ENCODE measurements at places on chromosomes 5 and 9.
A peak's percentile ranks its signal among the peaks of the same experiment; 100 is the strongest.

- peak; percentile 58 for DNase-seq
Measured at GRCh38 chr9:128921881-128922763, 1.3 kb downstream of the PHYHD1 start.

- no peak for DNase-seq
Measured at GRCh38 chr9:128899566-128900322, 17.8 kb downstream of the LRRC8A start.

GRCh38 chr9:136544548-136544963 is 1.3 kb downstream of the NOTCH1 start:
- DNase-seq, result peak; percentile 78

GRCh38 chr5:14250084-14250695 is 107.0 kb downstream of the TRIO start:
- DNase-seq, result peak; percentile 66

GRCh38 chr5:4847766-4848165 is 292.4 kb upstream of the ADAMTS16 start:
- no peak for DNase-seq

- peak; percentile 22 for DNase-seq
Measured at GRCh38 chr5:68479524-68479923, 264.0 kb downstream of the PIK3R1 start.

- DNase-seq, result no peak
Measured at GRCh38 chr5:160356550-160357347, 13.7 kb downstream of the C1QTNF2 start.

DNA sequence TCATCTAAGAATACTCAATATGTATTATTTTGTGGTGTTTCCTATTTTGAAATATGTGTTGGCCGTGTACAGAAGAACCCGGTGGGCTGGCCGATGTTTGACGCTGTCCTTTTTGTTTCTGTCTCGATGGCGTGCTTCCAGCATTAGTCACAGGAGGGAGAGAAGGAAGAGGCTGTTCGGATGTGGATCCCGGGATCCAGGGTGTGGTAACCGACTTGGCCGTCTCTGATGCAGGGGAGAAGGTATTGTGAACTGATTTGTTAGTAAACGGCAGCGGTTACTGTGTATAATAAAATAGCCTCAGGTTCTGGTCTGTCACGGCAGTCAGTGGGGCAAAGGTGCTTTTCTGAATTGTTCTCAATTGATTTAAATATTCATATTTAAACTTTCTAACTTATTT is 275.0 kb downstream of the ARHGEF28 start:
- DNase-seq, result peak; percentile 34

GRCh38 chr5:135995976-135996375 is 32.8 kb upstream of the TGFBI start:
- no peak for DNase-seq

DNA sequence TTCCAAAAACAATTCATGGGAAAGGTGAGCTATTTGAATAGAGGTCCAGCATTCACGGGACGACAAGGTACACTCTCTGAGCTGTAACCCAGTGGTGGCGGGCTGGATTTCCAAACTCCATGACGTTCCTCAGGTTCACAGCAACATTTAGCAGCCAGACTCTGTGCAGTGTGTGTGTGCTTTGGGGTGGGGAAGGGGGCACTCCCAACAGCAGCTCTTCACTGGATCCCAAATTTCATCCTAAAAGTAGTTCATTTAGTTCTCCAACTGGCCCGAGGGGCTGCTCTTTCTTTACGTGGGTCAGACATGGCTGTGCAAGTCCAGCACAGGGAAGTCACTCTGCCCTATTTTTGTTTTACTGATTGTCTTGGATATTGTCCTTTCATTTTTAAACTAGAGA is 98.0 kb upstream of the IRX2 start:
- DNase-seq, result no peak

DNA sequence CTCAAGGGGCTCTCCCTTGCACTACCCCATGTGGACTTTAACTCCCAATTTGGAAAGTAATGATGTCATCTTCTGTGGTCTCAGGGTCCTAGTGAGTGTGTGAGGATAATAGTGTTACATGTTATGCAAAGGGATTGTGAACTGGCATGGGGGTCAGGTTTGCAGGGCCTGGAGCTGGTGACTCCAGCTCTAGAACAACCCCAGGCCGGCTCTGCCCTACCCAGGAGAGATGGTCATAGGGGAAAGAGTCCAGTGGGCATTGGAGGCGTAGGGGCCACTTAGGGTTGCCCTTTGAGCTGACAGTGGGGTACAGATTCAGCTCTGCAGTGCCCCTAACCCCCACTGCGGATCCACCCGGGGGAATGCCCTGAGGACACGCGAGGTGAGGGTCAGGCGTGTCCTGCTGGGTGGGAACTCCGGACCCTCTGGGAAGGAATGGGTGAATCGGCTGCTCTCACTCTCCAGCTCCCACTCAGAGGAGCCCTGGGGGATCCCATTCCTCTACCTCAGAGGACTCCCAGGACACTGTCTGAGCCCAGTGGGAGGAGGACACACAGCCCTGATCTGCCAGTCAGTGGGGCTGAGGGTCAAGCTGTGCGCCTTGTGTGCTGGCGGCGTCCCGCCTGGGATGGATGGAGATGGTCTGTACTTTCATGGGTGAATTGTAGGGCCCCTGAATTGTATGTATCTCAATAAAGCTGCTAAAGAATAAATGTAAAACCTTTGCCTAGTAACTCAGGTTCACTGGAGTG is 2.5 kb upstream of the NKD2 start:
- DNase-seq, result peak; percentile 12

DNA sequence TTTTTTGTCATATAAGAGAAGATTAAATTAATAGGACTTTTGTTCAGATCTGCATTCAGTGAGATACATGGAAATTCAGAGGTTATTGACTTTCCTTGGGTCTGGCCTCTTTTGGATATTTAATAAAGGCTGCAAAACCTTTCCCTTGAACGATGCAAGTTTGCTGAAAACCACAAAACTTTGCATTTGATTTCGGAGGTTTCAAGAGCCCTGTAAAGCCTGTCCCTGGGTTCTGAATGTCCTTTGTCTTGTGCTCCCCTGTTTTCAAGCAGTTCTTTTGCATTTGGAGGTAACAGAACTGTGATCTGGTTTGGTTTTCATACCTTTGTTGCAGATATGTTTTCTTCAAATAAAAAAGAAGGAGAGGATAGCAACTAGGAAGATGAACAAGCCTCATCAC is 188.1 kb upstream of the DMRT1 start:
- no peak for DNase-seq

DNA sequence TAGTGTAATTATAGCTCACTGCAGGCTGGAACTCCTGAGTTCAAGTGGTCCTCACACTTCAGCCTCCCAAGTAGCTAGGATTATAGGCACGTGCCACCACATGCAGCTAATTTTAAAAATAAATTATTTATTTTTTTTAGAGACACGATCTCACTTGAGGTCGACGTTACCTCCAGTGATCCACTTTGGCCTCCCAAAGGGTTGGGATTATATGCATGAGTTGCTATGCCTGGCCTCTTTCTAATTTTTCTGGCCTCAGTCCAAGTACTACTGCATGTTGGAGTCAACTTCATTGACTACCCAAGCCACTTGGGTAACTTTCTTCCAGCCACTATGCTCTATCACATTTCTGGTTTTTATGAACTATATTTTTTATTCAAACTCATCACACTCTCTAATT is 148.3 kb downstream of the EFNA5 start:
- no peak for DNase-seq

DNA sequence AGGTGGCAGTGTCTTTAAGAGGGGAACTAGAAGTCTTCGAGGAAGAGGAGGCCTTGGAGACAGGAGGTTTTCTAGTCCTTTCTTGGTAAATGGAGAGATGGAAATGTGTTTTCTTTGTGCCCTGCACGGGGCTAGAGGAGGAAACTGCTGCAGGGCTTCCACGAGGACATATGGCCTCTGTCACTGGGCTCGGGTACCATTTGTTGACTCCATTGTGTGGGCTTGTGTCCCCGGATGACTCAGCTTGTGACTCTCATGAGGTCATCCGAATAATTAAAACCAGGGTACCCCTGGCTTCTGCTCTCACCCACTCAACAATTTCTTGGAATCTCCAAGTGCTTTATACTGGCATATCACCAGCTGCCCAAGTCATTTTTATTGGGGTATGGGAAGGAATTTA is 261.7 kb downstream of the KIF4B start:
- DNase-seq, result no peak

DNA sequence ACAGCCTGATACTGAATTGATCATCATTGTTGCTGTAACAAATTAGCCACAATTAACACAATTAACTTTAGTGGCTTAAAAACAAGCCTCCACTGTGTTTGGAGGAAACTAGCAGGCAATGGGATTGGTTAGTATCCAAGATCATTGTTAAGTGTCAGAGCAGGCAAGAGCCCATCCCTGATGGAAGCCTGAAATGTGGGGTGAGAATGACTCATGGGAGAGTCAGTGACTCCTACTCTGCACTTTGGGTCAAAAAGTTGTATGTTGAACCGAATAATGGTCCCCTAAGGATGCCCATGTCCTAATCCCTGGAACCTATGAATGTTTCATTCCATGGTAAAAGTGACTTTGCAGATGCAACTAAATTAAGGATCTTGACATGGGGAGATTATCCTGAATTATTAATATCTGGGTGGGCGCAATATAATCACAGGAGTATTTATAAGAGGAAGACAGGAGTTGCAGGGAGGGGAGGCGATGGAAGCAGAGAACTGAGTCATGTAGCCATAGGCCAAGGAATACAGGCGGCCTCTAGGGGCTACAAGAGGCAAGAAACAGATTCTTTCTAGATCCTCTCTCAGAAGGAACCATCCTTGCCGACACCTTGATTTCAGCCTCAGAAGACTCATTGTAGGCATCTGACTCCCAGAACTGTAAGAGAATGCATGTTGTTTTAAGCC is 28.8 kb downstream of the ALG2 start:
- no peak for DNase-seq

DNA sequence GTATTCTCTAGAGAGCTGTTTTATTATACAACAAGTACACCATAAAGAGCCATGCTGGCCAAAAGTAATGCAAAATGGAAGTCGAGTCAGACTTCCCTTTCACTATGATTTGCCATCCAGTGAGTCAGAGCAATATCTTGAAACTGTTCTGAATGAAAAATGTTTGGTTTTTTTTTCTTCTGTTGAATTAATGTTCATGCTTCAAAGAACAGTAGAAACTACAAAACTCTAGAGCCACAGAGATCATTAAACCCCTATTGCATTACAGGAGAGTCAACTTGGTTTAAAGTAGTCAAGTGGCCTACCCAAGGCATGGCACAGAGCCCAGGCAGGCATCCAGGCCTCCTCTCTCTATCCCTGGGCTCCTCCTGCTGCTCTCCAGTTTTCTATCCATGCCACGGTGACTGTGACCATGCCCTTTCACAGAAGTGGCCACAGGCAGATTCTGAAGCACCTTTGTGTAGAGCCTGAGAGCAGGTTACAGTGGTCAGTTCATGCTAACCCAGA is 358.9 kb downstream of the DEPDC1B start:
- DNase-seq, result no peak

- DNase-seq, result no peak
Measured at GRCh38 chr5:1831257-1831656, 30.1 kb downstream of the NDUFS6 start.

DNA sequence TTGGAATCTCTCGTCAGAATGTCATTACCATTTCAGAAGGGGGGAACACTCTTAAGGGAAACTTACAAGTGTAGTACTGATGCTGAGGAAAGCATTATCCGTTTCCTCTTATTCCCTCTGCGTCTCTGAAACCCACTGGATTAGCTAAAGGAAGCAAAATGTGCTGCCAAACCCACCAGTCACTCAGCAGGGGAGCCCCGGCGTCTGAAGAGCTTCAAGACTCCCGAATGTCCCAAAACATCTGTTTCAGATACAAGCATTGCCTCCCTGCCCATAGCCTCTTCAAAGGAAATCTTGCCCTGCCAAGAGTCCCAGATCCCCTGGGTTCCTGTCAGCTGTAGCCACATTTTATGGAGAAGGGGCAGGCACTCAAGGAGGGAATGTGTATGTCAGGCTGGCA is 1.0 kb upstream of the HCN1 start:
- DNase-seq, result no peak

DNA sequence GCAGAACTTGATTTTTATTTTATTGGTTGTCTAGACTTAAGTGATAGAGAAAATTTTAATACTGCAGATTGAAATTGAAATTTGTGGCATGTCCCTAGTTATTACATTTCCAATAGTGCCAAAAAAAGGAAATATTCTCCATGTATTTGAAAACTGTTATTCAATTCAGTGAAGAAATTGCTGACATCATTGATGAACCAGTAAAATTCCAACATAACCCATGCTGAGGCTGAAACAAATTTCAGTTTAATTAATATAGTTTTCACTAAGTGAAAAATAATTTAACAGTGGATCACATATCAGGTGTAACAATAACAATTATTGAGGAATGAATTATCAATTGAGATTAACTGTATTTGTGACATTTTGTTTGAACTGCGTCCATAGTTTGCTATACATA is 38.7 kb downstream of the LURAP1L start:
- no peak for DNase-seq

DNA sequence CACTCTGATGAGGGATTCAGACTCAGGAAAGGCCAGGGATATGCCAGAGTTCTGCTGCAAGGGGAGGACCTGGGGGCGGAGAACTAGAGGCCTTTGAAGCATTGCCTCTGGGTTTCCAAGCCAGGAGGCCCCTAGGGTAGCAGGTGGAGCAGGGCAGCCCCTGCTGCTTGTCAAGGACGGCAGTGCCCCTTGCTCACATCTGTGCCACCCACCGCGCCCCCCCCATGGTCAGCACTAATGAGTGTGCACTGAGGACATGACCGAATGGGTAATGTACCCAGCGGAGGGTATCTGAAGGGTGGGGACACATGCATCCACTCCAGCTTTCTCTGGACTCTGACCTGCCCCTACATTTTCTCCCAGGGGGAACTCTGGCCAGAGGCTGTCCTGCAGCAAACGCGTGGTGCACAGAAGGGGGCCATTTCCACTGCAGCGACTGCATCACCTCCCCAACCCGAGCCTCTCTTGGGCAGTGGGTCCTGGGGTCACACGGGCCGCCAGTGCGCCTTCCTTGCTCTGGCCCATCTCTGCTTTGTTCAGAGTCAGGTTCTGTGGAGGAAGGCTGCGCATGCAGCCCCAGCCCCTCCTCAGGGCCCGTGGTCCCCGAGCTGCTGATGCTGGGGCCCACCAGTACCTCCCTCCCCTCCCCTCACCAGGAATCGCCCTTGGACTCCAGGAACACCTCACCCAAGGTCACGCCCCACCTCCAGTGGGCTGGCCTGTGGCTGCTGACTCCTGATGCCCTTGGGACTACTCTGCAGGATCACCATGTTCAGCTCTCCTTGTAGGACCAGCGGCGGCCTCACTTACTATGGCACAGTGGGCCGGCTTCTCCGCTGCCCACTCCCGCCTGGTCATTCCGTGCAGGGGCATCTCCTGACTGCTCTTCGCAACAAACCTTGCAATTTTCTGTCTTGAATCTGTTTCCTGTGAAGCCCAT is 31.2 kb downstream of the STC2 start:
- no peak for DNase-seq

- DNase-seq, result no peak
Measured at GRCh38 chr9:98402019-98402840, 146.8 kb upstream of the TBC1D2 start.

Data from left ventricle myocardium inferior (tissue), 1 donor.